ENCODE measurements at places on chromosomes 7 and 10. TPM values are rescaled to one million over a fixed set of nuclear protein-coding genes. Genes with fewer than 3 reads are reported as not detected.

Gene SPDYE1
- not detected for total RNA-seq

Gene CAMK1D
- 5.2 TPM for total RNA-seq

Gene UNC5B
- total RNA-seq = 4.9 TPM

Gene LRIT1
- total RNA-seq = not detected

Gene DNAH11
- 0.32 TPM for total RNA-seq

Gene WDR86
- 61.5 TPM for total RNA-seq

Gene GTPBP10
- 22.3 TPM for total RNA-seq

Gene WDR11
- total RNA-seq = 58.7 TPM

Gene GPR26
- not detected for total RNA-seq

DNA sequence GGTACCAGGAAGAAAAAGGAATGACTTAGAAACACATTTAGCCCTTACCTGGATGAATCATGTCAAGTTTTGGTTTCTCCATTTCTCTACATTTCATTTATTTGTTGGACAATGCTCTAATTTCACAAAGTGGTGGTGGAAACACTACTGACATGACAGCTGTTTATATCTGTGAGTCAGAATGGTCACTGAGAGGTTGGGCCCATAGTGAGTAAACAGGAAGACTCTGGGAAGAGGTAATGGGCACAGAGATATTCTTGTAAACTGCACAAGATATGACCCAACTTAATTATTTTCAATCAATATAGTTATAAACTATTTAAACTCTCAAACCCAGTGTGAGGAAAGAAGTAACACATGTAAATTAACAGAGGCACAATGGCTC lies 176.3 kb upstream of the MEOX2 start:
- no peak for DNase-seq

- no peak for DNase-seq
Measured at GRCh38 chr10:43415544-43415943, 6.6 kb upstream of the HNRNPF start.

DNA sequence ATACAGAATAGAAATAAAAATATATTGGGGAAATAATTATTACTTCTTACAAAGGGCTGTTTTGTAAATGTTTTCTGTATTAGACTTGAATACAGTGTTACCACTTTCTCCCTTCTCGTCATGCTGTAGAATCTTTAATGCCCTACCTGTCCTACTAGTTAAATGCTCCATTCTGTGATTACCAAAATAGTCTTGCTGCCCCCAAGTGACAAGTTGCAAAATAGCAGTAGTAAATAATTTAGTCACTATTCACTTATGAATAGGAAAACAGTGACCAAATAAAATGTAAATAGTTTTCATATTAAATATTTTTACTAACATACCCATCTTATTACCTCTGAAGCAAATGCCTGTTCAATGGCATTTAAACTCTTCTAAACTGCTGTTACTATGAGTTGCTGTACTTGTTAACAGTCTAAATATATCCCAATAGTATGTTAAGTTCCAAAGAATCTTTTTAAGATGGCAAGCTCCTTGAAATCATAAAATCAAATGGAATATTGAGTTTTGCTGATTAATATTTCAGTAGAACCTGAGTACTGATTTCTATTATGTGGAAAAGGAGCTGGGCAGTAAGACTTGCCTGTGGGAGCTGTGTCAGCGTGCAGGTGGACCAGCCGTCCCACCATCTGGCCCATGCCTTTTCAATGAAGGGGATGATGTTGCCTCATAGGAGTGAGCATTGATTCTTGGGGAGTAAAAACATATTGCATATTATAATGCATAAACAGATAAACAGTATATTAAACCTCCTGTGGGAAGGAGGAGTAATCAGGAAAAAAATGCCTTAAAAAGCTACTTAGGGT lies 18.1 kb upstream of the OIT3 start:
- no peak for DNase-seq

- DNase-seq = no peak
Measured at GRCh38 chr7:102304668-102305067, 18.0 kb downstream of the SH2B2 start.

- no peak for DNase-seq
Measured at GRCh38 chr10:18254086-18254485, 113.9 kb downstream of the CACNB2 start.

DNA sequence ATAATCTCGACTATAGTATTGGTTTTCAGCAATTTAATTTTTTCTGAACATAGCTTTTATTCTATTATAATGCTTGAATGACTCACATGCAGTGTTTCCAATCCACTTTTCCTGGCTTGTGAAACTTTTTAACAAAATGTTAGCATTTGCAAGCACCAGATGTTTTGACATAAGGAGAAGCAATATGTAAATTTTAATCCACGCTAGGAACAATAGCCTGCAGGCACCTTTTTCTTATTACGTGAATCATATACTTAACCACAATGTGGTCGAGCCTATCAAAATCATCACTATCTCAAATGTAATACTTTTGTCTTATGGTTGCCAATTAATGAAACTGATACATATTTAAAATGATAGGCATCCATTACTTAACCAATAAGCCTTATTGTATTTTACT lies 97.1 kb downstream of the TFEC start:
- no peak for DNase-seq

DNA sequence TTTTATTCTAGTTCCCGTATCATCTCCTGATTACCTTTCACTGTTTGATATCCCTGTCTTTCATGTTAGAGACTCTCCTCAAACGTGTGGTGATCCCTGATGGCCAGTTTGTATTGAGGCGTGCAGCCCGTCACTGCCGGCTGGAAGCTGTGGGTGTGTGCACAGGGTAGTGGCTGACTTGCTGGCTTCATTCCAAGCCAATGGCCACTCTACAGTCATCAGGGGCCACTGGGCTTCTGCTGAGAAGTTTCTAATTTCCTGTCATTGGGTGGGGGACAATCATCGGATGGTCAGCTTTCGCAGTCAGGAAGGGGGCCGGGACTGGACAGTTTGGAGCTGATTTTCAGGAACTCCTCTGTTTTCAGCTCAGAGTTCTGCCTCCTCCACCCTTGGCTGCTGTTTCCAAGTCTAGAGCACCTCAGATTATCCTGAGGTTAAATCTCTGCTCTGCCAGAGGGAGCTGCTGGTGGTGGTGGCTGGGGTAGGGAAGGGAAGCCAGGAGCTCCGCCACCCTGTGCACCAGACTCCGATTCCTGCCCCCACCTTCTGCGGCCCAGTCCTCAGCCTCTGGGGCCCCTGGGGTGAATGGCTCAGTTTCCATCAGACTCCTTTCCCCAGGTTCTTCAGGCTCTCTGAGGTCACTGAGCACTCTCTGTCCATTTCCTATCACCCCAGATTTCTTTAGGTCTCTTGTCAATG lies 34.9 kb downstream of the BAIAP2L1 start:
- no peak for DNase-seq

DNA sequence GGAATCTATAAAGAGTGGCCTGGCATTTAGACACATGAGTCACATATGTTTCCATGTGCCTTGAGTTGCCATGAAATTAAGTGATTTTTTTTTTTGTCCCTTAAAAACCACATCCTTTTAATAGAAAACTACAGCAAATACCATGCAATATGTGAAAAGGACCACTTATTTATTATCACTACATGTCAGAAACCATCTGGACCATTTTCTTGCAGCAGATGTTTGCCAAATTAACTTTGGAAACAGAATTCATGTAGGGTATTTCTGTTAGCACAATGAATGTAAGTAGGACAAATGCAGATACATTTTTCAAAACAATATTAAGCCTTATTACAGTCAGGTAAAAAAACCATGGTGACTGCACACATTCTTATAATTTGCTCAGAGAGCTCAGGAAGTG lies 230.6 kb downstream of the REEP3 start:
- no peak for DNase-seq

DNA sequence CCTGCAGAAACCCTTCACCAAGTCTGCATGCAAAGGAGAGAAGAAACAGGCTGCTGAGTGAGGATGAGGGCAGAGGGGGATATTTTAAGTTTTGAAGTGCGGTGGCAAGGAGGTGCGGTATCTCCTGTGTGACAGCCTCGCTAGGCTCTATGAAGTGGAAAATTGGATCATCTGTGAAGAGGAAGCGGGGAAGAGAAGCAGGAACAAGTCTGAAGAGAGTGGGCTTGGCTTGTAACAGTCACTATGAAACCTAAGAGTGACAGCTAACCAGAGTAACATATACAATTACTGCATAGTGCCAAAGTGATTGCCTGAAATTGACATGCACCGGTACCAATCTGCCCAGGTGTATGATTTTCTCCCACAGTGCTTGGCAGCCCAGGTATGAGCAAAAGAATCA lies 287.5 kb upstream of the KLF14 start:
- no peak for DNase-seq

GRCh38 chr7:104985259-104985617 lies 28.8 kb upstream of the KMT2E start:
- DNase-seq = no peak

DNA sequence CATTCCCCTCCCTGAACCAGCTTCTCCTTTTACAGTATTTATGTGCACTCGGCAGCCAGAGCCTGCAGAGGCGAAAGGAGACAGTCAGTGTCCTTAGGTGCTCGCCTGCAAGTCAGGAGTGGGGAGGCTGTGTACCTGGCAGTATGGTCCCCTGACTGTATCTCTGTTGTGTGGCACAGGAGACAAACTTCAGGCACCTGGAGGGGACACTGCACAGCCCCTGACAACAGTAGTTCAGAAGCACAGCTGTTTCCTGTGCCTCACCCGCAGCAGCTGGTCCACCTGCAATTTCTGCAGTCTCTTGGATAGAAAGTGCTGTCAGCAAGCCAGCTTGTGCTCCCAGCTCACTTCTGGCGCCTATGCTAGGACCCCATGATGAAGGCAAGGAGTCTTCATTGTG lies 73.4 kb upstream of the LAMB4 start:
- no peak for DNase-seq

- no peak for DNase-seq
Measured at GRCh38 chr7:21076574-21076973, 289.9 kb upstream of the SP8 start.

DNA sequence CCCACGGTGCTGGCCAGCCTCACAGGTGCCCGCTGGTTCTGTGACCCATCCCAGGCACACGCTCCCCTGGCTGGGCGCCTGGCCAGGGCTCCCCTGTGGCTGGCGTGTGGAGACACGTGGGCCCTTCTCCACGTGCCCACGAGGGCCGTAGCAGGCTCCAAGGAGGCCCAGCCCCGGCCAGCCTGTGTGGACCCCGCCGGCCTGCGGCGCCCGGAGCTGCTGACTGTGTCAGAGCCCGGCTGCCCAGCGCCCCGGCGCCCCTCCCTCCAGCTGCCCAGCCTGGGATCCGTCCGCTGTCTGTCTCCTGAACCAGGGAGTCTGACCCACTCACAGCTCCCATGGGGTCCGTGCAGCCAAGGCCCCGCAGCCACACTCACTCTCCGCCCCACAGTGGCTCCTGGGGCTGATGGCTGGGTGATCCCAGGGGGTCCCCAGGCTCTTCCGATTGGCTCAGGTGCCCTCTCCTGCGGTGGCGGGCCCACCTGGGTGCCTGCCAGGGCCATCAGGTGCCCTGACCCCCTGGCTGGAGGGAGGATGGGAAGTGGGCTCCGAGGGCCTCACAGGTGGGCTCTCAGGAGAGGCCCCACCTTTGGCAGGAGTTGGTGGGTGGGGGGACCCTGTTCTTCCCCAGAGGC lies 9.6 kb downstream of the TMEM184A start:
- DNase-seq = no peak

DNA sequence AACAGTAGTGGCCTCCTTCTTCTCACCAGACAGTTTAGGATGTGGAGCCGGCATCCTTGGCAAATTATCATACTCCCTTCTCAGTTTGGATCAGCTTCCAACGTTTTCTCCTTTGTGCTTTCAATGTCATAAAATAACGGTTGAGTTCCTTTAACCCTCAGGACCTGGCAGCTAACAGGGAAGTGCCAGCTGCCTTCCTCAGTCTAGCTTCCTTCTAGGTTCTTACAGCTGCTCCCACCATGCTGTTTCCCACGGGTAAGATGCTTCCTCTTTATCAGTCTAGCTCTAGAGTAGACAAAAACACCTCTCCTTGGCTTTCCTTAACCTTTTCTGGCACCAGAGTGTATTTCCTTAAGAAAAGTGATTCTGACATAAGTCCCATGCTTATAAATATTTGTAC lies 33.2 kb downstream of the BLVRA start:
- no peak for DNase-seq

DNA sequence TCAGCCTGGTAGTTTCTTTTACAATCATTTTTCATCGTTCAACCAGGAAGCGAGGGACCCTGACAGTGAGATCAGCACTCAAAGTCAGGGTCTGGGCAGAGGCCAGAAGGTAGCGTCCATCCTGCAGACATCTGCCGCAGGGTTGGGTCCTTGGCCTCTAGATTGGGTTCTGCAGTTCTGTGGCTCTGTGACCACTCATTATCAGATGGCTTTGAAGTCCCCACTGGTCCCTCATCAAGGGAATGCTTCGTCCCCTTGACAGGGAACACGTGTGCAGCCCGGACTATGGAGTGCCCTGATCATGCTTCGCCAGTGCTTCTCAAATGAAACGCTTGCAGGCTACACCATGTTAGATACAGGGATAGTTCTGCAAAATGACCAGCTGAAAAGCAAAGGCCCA lies 64.1 kb downstream of the FRMPD2 start:
- no peak for DNase-seq

DNA sequence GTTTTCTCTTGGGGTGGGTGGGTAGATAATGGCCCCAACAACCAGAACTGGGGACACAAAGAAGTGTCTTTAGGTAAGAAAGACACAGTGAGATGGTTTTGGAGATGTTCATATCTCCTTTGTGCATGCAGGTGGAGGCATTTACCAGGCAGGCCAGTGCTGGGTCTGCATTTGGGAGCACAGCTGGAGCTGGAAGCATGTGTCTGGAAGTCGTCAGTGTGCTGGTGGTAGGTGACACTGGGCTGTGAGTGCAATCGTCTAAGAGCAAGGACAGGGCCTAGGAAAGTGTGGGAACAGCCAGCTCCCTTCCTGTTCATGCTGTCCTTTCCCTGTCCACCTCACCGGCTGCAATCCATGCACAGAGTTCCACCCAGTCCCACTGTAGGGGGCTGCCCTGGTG lies 88.3 kb upstream of the ZNF32 start:
- DNase-seq = no peak

DNA sequence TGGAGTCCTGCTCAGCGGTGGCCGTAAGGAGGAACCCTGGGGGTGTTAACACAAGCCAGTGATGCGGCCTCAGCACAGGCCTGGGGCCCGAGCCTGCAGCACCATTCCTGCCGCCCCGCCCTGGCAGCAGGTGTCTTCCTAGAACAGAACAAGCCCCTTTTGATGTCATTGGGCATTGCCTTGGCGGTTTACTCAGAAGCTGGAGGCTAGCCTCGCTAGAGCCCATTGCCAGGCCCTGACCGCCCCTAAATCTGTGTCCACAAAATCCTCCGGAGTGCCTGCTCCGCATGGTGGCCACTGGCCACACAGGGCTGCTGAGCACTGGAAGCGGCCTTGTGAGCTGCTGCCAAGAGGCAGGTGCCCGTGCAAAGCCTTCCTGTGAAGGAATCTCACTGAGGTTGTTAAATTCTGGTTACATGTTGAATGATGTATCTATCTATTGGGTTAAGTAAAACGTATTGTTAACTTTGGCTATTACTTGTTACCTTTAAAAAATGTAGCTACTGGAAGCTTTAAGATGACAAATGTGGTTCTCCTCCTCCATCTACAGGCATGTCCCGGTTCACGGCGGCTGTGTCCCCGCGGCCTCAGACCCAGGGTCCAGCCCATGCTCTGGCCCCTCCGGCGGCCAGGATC lies 1.2 kb upstream of the INPP5A start:
- DNase-seq = no peak
